T-helper 17 cell (primary cell): ENCODE measurements at places on chromosomes 7 and 10. TPM values are rescaled to one million over a fixed set of nuclear protein-coding genes. Genes with fewer than 3 reads are reported as not detected.

Gene ATP6V0A4
- not detected for total RNA-seq

Gene FGL2
- total RNA-seq: 5.1 TPM

Gene ADAMTS14
- not detected for total RNA-seq

Gene C10orf105
- total RNA-seq: 0.31 TPM

Gene CPN1
- not detected for total RNA-seq

Gene SPDYE2B
- not detected for total RNA-seq

Gene CUTC
- 17.1 TPM for total RNA-seq

Gene RADIL
- total RNA-seq: 0.55 TPM

Gene CCL24
- total RNA-seq: not detected

Gene CALCR
- total RNA-seq: not detected

Gene ETV1
- not detected for total RNA-seq

Gene FLNC
- 0.05 TPM for total RNA-seq

Gene BMPER
- total RNA-seq: not detected

Gene AMPH
- not detected for total RNA-seq

Gene LIPJ
- total RNA-seq: not detected

Gene AQP1
- 0.83 TPM for total RNA-seq

Gene CPA4
- not detected for total RNA-seq

Gene CPA5
- total RNA-seq: 2.5 TPM

Gene OPN4
- total RNA-seq: not detected

Gene VAX1
- total RNA-seq: not detected

Gene NPFFR1
- not detected for total RNA-seq

Gene GIMAP5
- total RNA-seq: 44.1 TPM

Gene HKDC1
- total RNA-seq: 1.7 TPM

Gene LYZL1
- not detected for total RNA-seq
